Stimulated activated CD4-positive, alpha-beta T cell treated with anti-CD3 and anti-CD28 coated beads, Interleukin-2, amount 100 ng/mL, for 24 hours (primary cell): ENCODE measurements at places on chromosomes 7 and 10.

- no peak for DNase-seq
These were observed 170.3 kb upstream of the PODXL start for GRCh38 chr7:131726686-131727085.

GRCh38 chr10:88537322-88537721 lies 45.8 kb downstream of the RNLS start:
- DNase-seq = no peak

- DNase-seq = no peak
These were observed 30.6 kb downstream of the HYCC1 start for GRCh38 chr7:22983257-22983855.

DNA sequence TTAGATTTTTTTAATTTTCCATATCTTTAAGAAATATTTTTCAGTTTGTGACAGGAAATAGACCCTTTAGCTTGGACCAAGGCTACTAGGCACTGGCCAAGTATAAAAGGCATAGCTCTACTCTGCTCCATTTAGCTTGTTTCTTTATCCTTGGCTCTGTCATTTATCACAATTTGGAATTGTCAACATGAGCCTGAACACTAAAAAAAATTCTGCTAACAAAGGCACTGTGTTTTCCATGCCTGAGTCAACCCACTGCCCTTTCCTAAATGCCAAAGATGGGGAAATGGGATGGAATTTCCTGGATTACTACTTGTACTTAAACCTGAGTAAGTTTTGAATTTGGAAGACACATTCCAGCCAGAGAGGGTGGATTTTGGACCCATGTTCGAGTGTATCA lies 128.4 kb downstream of the NSUN6 start:
- DNase-seq = no peak

DNA sequence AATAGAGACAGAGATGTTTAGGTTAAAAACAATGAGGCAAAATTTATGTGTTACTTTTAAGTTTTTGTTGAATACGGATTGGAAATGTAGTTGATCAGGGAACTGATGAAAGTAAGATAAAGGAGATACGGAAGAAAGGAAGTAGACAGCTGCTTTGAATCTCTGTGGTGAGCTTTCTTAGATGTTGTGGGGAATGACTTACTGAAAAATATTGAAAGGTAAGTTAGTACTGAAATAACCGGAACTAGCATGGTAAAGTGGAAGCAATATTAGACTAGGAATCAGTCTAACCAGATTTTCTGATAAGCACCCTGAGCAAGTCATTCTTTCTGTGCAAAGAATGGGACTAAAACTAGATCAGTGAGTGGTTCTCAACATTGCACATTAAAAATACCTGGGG lies 34.8 kb downstream of the LUC7L2 start:
- DNase-seq = no peak

DNA sequence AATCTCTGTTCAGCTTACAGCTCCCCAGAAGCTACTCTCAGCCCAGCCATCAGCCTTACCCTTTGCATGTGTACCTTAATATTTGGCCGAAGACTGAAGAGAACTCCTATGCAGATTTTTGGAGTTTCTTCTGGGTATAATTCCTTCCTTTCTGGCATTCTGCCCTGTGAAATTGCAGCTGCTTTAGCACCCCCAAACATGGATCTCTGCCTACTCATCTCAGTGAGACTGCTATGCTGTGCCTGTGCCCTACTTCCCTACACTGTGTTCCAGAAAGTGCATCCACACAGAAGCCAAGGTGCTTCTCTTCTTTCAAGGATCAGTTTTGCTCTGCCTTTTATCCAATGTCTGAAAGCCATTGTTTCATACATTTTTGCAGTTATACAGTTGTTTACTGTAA lies 81.6 kb downstream of the NPY start:
- no peak for DNase-seq

DNA sequence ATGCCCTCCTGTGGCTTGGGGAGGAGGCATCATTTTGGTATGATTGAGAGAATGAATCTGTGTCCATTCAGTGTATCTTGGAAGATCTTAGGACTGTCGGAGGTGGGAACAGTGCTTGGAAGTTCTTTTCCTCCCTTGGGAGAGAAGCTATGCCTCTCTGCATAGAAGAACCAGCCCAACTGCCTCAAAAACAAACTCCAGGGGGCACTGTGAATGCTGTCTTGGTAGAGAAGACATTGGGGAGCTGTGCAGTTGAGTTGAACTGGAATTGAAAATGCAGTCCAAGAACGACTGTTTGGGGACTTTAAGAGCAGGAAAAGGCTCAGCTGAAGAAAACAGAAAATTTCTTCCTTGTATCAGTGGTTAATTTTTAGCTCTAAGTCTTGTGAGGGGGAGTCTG lies 4.9 kb upstream of the GJD4 start:
- no peak for DNase-seq

DNA sequence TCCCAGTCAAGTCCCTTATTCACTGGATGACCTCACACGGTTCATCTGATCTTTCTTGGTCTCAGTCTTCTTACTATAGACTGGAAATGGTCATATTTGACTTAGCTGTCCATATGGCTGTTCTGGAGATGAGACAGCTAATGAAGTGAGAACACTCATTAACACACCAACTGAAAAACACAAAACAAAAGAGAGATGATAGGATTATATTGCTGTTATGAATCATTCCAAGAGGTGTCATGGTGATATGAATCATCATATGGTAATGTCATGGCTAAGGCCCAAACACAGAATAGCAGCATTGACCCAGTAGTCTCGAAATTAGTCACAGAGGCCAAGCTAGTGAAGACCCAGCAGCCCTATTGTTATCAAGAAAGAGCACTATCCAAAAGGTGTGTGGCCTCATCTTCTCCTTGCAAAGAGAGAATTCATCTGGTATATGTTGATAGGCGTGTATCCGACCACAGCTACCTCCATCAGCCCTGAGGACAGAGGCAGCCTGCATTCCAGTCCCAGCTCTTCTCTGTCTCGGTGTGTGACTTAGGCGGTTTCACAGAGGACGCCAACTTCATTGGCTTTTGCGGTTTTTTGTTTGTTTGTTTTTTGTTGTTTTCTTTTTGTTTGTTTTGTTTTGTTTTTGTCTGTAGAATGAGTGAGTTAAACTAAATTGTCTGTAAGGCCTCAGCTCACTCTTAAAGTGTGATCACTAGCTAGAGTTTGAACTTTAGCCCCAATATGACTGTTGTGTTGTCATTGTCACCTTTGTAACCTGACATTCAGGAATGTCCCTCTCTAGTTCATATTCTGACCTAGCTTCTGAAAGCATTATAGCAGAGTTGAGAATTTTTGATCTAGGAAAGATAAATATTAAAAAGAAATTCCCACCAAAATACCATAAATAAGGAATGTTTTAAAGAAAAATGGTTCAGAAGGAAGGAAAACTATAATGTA lies 97.4 kb upstream of the PDCD4 start:
- peak; percentile 45 for DNase-seq
